ENCODE measurements at places on chromosomes 3 and 15.

- no peak for DNase-seq
Measured at GRCh38 chr15:85137489-85138168, 156.0 kb downstream of the PDE8A start.

DNA sequence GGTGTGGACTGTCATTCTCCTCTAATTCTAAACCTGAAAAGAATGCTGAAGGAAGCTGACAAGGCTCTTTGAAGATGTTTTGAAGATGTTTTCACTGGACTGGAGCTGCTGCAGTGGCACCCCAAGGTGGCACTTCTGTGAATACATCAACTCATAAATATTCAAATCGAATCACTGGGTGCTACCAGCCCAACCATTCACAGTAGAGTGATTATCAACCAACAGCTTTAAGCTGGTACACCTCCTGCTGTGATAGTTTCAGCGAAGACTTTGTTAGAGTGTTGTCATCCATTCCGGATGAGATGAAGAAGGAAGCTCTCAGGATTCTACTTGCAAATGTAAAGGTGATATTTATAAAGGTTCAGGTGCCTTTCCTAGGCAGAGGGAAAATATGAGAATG is 106.6 kb downstream of the LSAMP start:
- no peak for DNase-seq

- DNase-seq, result no peak
Measured at GRCh38 chr3:156761713-156762451, 64.3 kb upstream of the LEKR1 start.

- no peak for DNase-seq
Measured at GRCh38 chr15:93042691-93043378, 46.2 kb downstream of the RGMA start.

- DNase-seq, result no peak
Measured at GRCh38 chr15:70200511-70201424, 103.1 kb upstream of the TLE3 start.

DNA sequence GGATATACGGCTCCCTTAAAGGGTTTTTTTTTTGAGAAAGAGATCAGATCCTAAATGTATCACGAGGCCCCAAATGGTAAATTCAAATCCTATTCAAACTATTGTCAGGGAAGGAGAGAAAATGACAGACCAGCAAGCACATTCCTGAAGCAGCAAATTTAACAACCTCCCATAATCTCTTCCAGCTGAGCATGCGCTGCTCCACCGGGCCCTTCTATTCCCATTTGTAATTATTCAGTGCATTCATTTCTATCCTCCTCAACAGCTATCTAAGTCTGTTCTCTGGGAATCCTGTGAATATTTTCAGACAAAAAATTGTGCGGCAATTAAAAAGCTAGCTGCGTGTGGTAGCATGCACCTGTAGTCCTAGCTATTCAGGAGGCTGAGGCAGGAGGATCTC is 43.2 kb downstream of the MAGI1 start:
- no peak for DNase-seq

DNA sequence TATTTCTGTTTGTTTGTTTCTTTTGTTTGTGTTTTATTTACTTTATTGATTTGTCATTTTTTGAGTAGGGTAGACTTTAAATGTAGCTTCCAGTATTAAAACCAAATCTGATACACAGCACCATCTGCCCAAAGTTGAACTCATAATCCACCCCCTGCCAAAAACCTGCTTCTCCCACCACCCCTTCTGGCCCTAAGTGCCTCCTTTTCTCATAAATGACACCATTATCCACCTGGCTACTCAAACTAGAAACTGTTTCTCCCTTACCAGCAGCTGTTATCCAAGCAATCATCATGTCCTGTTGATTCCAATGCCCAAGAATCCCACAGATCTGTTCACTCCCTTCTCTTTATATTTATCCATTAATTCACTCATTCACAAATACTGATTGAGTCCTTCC is 21.8 kb upstream of the PTX3 start:
- no peak for DNase-seq

GRCh38 chr3:66748175-66748876 is 247.5 kb upstream of the LRIG1 start:
- no peak for DNase-seq

- DNase-seq, result no peak
Measured at GRCh38 chr3:187044206-187044605, 95.1 kb downstream of the RPL39L start.

DNA sequence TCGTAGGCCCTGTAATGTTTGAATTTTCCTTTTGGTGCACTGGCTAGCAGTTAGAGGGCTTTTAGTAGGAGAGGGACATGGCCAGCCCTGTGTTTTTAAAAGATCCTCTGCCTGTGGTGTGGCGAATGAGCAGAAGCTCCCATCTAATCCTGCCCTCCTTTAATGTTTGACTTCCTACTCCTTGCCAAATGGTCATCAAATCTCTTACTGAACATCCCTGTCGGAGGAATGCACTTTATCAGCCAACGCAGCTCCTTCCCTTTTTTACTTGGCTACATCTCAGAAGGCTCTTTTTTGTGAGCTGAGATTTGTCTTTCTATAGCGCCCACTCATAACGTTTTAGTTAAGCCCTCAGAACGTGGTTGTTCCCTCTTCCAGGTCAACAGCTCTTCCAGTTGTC is 44.8 kb downstream of the MAP2K5 start:
- DNase-seq, result no peak

DNA sequence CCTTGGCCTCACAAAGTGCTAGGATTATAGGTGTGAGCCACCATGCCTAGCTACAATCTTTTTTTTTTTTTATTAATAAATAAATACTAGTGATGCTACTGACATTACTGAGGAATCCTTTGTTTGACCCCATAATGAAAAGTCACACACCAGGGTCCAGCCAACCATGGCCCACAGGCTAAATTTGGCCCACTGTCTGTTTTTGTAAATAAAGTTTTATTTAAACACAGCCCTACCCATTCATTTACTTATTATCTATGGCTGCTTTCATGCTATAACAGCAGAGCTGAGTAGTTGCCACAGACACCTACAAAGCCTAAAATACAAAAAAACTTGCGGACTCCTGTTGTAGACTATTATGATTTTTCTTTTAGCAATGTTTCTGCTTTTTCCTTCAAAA is 7.4 kb downstream of the INTS14 start:
- DNase-seq, result no peak

- no peak for DNase-seq
Measured at GRCh38 chr3:66593978-66594377, 93.2 kb upstream of the LRIG1 start.

GRCh38 chr3:48685603-48686511 is at the start of gene NCKIPSD:
NCKIPSD (minus strand) TSS chr3:48685915; CDS start chr3:48685807, 108 bp downstream.
- DNase-seq, result peak; percentile 93

DNA sequence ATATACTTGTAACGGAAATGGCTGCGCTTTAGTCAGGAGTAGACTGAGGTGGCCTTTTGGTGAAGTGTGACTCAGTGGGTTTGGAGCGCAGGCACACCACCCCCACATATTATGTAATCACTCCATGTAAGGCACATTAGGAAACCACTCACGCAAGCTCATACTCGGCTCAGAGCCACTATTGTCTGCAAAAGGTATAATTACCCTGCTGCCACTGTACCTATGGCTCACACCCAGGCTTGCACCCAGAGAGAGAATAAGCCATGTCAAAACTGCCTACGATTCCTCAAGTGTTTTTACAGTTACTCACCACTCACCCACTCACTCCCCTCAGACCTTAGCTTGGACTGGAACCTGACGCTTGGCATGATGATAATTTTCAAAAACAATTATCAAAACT is 611.9 kb upstream of the CCDC54 start:
- DNase-seq, result no peak

DNA sequence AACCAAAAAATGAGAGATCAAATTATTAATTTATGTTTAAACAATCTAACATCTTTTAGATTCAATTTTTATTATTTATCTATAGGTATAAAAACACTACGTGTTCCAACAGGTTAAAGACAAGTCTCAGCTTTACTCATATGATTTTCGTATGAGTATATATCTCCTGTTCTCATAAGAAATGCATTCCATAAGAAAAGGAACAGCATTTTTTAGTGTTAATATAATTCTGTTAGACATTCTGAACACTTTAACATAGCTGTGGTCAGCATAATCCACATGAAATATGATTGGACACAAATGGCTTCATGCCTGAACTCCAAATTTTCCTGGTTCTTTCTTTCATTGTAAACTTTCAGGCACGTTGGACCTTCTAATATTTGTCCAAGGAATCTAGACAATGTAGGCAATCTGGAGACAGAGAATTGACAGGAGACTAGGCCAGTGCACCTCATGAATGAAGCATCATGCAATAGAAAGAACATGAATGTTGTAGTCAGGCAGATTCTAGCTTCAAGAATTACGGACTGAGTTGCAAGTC is 1122.0 kb upstream of the ALCAM start:
- no peak for DNase-seq

DNA sequence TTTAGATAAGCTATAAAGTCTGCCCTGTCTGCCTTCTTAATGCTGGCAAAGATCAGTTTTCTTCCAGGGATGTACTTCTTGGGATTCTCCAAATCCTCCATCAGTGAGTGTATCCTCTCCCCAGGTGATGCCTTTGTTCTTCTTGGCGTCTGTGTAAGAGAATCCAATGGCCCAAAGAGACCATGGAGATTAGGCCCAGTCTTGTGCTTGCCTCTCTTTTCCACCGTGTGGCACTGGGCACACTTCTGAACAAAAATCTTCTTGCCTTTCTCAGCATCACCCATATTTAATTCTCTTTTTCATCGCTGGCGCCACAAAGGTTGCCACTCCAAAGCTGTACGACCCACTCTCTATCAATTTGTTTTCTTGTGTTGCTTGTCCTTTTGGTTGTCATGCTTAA is 32.2 kb upstream of the TAMM41 start:
- no peak for DNase-seq

GRCh38 chr3:39812537-39812936 is 3.1 kb downstream of the MYRIP start:
- DNase-seq, result no peak

- no peak for DNase-seq
Measured at GRCh38 chr3:135966271-135966961, 888 bp downstream of the PPP2R3A start.

DNA sequence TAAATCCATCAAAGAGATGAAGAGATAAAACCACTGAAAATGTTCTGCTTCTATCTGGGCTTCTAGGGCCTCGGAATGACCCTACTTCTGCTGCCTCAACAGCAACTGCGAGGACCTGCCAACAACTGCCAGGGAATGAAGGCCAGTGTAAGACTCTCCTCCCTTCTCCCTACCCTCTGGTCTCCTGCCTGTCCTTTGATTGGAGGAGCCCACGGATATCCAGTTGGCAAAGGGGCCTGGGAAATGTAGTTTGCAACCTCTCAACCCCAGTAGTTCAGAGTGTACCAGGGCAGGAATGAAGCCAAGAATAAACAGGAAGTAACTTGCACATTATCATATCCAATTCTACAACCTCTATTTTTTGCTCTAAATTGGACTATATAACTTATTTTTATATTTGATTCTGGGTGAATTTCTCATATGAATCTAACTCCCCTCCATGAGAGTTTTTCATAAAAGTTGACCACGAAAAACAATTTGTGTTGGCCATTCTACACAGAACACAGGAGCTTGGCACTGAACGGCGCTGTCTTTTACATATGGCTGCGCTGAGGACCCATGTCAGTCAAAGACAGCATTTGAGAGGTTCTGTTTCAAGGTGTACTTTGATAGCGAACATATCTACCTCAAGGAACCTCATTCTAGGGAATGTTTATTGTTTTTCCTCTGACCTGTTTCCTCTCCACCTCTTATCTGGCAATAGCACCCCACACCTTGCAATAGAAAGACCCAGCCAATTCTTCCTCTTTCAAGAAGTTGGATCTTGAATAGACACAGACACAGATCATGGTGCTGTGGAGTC is 91.1 kb upstream of the RNF7 start:
- DNase-seq, result no peak

DNA sequence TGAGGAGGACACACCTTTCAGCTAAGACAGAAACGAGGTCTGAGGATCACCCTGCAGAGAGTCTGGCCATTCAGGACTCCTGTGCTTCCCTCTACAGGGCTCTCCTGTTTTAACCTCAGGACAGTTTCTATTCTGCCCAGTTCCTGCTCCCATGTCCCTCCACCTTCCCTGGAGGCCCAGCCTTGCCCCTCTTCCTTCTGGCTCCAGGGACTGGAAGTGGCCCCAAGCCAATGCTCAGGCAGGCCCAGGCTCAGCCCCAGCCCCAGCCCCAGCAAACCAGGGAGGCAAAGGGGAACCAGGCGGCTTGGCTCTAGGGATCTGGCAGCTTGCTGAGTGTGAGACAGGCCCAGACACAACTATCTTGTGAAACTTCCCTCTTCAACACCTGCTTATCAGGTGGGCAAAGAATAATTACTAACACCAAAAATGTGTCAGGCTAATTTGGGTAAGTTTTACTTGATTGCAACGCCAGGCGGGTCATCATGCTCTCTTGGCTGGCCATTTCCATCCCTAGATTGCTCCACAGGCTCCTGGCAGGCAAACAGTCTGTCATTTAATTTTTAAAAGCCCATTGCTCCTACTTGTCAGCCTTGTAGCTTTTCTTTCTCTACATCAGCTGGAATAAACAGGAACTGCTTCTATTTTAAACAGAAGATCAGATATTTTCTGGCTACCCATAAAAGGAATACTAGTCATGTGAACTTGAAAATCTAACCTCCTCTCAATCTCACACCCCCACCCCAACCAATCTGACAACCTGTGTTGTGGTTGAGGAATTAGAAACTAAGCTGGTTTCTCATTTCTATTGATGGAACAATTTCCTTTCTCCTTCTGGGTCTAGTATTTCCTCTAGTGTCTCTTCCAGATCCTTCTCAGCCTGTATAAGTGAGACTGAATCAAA is 33.5 kb downstream of the UPK1B start:
- no peak for DNase-seq

- no peak for DNase-seq
Measured at GRCh38 chr15:65248511-65249255, 37.4 kb upstream of the CILP start.

- no peak for DNase-seq
Measured at GRCh38 chr3:8540456-8540855, 38.8 kb downstream of the LMCD1 start.

- no peak for DNase-seq
Measured at GRCh38 chr3:149247929-149248691, 26.5 kb upstream of the CP start.

- DNase-seq, result no peak
Measured at GRCh38 chr15:79474252-79474651, 42.1 kb downstream of the MINAR1 start.

DNA sequence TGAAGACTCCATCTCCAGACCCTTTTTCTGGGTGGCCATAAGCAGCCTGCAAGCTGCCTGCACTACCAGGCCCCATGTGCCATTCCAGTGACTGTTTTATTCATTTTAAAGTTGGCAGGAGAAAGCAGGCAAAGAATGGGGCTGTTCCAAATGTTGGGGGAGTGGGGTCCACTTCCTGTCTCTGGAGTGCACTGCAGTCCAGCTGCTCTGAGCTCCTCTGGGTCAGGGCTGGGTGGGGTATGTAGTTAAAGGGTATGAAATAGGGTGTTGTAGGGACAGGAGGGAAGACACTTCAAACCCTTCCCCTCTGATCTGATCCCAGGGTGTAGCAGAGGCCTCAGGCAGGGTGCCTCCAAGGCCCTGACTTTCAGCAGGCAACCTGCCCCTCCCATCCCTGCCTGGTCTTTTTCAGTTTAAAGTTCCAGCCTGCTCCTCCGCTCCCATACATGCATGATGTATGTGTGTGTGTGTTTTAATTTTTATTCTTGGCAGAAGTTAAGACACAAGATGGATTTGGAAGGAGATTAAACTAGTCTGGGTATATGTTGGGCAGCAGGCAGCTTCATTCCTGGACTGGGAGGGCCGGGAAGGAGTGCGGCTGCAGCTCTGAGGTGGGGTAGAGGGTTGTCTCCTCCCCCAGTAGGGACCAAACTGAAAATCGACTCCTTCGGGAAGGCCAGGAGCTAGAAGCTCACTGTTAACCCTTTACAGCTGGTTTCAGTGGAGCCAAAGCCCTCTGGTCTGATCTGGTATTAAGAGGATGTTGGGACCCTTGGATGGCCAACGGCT is 17.3 kb downstream of the BOC start:
- no peak for DNase-seq

Data from stimulated activated naive CD8-positive, alpha-beta T cell treated with anti-CD3 and anti-CD28 coated beads, Interleukin-15, amount 100 ng/mL, for 72 hours (primary cell).